ENCODE measurements at places on chromosomes 6 and 20.
A peak's percentile ranks its signal among the peaks of the same experiment; 100 is the strongest.

DNA sequence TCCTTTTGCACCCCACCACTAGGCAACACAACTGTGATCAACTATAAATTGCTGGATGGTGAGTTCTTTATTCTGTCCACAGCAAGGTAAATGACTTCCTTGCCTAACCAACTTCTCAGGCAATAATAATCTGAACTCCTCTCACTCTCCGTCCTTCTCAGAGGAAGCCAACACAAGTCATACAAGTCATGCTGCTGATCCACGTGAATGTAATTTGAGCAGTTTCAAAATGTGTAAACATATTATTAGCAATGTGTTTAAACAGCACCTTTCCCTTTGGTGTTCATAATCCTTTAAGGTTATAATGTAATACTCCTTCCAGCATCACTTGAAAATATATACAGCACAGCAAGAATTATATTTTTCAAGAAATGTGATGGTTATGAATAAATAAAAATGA lies 127.9 kb downstream of the QRSL1 start:
- no peak for DNase-seq

DNA sequence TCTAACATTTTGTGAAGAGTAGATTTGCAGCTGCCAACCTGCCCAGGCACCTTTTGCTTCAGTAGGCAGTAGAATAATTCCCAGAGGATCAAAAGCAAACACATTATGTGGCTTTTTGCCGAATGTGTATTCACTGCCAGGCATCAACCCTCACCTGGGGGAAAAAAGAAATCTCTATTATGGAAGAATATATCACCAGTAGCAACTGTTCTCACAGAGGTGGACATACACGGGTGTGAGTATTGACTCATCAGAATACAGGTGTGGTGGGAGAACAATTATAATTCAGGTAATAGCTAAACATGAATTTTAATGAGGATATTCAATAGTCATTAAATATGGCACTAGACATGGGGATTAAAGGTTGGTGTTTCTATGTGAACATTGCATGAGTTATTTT lies 910.7 kb downstream of the TFAP2A start:
- DNase-seq = no peak

DNA sequence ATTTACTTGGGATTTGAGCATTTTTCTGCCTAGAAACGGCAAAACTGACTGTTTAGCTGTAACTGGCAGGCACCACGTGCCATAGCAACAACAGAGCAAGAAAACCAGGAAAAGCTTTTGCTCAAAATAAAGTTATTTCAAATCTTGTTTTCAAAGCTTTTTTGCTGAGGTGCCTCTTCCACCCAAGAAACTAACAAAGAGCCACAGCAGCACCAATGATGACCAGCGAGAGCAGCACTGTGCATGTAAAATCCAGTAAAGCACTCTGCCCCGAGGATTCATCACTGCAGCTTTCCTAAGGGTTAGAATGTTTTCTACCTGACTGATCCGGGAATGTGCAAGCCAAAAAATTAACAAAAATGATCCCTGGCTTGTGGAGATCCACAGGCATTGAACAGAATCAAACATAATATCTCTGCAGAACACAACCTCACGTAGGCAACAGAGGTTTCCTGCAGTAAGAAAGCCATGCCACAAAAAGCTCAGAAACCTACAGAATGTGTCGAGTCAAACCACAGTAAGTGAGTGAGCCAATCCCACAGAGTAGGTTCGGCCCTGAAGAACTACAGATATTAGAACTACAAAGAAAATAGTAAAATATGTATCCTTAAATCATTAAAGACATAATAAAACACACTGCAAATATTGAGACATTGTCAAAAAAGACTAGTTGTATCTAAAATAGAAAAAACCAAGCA lies 7.4 kb upstream of the ULBP3 start:
- peak; percentile 26 for DNase-seq

GRCh38 chr6:34673064-34673463 lies 23.5 kb downstream of the ILRUN start:
- no peak for DNase-seq

DNA sequence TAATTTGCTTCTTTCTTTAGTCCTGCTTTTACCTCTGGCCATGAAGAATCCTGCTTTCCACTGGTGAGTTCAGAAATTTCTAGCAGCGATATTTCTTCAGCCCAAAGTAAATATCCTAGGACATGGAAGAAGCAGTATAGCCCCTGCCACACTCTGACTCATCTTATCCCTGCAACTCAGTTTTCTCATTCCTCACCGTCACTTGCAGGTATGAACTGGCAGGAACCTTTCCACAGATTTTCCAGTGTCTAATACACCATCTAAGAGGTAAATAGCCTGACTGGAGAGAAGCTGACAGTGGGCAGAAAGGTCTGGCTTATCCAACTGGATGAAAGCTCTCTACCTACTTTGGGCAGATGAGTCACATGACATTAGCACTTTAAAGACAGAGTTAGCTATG lies 816.7 kb upstream of the FLRT3 start:
- no peak for DNase-seq

GRCh38 chr20:60268491-60268890 lies 310.3 kb downstream of the CDH26 start:
- no peak for DNase-seq

GRCh38 chr6:129448965-129449364 lies 261.0 kb downstream of the ARHGAP18 start:
- no peak for DNase-seq

- DNase-seq = no peak
Observed at GRCh38 chr6:12223383-12223782, 66.8 kb upstream of the EDN1 start.

Data from mesendoderm (in vitro differentiated cells).